Myometrial cell (primary cell): ENCODE measurements at places on chromosomes 5 and 9. TPM values are rescaled to one million over a fixed set of nuclear protein-coding genes. Genes with fewer than 3 reads are reported as not detected.

Gene OTP
- not detected in 2 replicates for total RNA-seq

Gene STPG3
- total RNA-seq, result not detected in 2 replicates

Gene IFNB1
- not detected in 2 replicates for total RNA-seq

Gene ADGRD2
- total RNA-seq, result not detected in 2 replicates

Gene ECPAS
- 57.1 and 57.7 TPM in 2 replicates for total RNA-seq
